ENCODE measurements at places on chromosomes 3 and 15.
A peak's percentile ranks its signal among the peaks of the same experiment; 100 is the strongest.

GRCh38 chr3:16122661-16123060, 51.8 kb upstream of the GALNT15 start:
- no peak for DNase-seq

- peak; percentile 66 for DNase-seq
Observed at GRCh38 chr3:23685541-23686258, 120.1 kb upstream of the UBE2E1 start.

DNA sequence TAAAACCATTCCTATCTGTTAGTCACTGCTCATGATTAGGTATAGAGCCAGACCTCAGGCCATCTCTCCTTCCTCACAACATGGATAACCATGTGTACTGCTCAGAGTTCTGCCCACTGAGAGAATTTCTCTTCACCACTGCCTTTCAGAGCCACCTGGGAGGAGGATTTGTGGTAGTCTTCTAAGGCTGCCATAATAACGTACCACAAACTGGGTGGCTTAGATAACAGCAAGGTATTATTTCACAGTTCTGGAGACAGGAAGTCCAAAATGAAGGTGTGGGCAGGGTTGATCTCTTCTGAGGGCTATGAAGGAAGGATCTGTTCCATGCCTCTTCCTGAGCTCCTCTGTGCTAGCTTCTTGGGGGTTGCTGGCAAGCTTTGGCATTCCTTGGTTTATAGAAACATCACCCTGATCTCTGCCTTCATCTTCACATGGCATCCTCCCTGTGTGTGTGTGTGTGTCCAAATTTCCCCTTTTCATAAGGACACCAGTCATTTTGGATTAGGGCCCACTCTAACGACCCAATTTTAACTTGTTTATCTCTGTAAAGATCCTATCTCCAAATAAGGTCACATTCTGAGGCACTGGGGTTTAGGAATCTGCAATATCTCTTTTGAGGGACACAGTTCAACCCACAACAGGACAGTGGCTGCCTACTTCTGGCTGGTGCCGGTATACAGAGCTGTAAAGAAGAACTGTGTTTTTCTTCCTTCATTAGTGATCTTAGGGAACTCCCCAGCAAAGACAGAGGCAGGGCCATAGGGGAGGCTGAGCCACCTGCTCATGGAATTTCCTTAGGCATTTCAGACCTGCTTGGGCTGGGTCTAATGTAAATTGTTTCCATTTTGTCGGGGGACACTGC, 42.1 kb upstream of the NOX5 start:
- DNase-seq, result no peak

DNA sequence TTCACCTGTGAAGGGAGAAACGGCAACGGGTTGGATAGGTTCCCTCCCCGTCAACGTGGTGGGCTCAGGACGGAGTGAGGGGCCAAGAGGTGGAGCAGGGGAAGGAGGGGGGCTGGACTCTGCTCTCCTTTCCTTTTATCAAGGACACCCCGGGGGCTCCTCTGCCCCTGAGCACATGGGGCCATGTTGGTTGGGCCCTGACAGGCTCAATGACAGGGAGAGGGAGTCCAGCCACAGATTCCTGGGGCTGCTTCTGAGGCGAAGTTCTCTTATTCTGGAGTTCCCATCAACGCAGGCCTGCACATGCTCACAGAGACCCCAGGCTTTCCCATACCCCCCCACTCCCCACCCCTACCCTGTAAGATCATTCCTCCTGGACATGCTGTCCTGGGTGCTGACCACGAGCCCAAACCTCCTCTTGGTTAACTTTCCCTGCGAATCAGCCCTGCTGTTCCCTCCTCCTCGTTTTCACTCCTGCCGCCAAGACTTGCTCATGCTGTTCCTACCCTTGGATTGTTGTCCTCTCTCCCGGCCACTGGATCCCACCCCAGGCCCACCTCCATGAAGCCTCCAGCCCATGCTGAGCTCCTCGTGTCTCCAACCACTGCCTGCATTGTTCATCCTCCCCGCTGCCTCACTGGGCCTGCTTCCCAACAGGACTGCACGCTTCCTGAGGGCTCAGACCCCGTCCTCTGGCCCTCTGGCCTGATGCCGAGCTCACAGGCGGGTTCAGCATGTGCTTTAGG, 61.2 kb downstream of the SENP2 start:
- DNase-seq, result no peak

GRCh38 chr3:141070727-141071357, 19.7 kb downstream of the SPSB4 start:
- no peak for DNase-seq

Data from spinal cord (tissue), 10 donors.